ENCODE measurements at places on chromosomes 4 and X.

DNA sequence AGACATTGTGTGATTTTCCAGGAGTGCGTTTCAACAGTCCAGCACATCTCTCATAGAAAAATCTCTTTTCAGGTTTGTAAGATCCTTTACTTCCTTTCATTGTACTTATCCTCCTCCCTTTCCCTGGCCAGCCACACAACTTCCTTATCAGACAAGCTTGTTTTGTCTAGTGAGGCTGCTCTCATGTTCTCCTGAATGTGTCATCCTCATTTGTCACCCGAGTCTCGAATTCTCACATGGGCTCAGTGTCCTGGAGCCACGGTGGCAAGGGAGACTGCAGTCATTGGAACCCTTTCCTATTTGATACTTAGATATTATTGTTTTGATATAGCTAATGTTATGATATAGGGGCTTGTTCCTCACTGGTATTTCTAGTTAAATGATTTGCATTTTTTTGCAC is 16.9 kb downstream of the SYNPO2 start:
- no peak for DNase-seq

DNA sequence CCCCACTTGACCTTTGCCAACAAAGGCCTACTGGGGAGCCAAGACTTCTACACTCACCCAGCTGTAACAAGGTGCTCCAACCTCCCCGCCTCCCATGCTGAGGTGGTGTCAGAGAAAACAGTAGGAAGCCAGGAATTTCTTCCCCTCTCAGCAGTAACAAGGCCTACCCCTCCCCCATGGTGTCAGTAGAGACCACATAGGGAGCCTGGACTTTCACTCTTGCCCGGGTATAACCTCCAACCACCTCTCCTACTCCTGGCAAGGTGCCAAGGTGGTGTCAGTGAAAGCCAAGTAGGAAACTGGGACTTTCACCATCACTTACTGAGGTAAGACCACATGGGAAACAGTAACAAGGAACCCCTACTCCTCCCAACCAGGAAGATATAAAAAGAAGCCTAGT is 93.1 kb downstream of the SLC16A2 start:
- no peak for DNase-seq

- DNase-seq, result no peak
These were observed 82.0 kb upstream of the TMEM164 start for GRCh38 chrX:109920868-109921267.

DNA sequence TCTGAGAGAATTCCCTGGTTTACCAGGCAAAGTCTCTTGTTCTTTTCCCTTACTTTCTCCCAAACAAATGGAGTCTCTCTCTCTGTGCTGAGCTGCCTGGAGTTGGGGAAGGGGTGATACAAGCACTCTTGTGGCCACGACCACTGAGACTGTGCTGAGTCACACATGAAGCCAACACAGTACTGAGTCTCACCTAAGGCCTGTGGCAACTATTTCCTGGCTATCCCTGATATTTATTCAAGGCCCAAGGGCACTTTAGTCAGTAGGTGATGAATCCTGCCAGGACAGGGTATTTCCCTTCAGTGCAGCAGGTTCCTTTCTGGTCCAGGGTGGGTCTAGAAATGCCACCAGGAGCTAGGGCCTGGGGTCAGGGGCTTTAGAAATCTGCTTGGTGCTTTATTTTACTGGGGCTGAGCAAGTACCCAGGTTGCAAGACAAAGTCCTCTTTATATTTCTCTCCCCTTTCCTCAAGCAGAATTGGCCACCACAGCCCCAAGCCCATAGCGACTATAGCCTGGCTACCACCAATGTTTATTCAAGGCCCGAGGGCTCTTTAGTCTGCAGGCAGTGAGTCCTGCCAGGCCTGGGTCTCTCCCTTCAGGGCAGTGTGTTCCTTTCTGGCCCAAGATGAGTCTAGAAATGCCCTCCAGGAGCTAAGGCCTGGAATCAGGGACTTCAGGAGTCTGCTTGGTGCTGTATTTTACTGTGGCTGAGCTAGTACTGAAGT is 10.5 kb downstream of the ARL13A start:
- DNase-seq, result no peak

DNA sequence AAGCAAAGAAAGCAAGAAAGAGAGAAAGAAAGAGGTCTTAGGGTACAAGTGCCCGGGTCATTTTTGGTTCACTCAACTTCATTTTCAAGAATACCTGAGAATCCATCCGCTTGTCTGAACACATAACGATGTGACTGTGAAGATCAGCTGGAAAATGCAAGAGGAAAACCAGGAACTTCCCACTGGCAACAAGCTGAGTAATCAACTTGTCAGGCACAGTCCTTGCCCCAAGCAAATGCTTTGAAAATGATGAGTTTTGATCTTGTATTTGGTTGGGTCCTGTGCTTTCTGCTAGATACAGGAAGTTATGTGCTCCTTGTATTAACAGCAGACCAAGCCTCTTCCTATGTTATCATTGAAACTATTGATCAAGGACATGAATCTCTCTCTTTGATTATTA is 239.1 kb downstream of the ASMT start:
- DNase-seq, result no peak

GRCh38 chr4:26837993-26838842 is 22.4 kb upstream of the STIM2 start:
- no peak for DNase-seq

All from NCI-H526 (cell line).